ENCODE measurements at places on chromosomes 12 and 14.

GRCh38 chr12:1197264-1198018 lies 206.4 kb downstream of the ERC1 start:
- DNase-seq, result no peak

DNA sequence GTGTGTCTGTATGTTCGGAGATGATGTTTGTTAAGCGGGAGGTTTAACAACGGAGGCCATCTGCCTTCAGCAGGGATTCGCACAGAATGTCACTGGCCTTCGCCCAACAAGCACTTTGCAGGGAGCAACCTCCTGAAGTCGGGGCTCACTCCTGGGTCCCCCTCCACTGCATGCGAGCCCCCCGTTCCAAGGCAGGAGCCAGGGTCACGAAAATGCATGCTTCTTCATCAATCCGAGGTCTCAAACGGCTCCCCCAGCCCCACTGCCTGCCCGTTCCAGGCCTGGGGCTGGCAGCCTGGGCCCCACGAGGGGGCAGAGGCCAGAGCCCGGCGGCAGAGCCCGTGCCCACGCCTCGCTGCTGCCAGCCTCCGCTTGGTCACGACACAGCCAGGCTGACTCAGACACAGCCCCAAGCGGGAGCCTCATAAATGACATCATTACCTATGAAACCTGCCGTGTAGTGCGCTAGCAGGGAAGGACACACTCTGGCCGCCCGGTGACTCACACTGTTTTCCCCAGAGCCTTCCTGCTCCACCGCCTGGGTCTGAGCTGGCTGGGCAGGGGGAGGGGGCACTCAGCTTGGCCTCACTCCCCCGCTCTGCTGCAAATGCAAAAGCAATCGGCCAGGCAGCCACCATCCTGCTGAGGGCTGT lies 169.5 kb upstream of the RTL1 start:
- DNase-seq, result no peak

DNA sequence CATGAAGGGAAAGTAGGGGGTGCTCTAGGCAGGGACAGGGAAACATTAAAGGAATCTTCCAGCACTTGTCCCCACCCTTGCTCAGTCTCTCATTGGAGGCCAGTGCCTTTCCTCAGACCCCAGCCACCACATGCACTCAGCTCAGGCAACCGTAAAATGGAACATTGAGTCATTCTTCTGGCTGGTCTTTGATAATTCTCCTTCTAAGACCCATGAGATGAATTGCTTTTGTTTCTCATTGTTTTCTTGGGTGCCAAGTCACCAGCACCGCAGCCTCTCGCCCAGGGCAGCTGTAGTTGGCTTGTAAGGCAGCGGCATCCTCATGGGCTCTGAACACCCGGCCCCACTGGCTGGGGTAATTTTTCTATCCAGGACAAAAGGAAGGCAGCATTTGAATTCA lies 108.2 kb downstream of the PHETA1 start:
- DNase-seq, result no peak

GRCh38 chr14:77158175-77158881 lies 16.7 kb upstream of the ZDHHC22 start:
- no peak for DNase-seq

DNA sequence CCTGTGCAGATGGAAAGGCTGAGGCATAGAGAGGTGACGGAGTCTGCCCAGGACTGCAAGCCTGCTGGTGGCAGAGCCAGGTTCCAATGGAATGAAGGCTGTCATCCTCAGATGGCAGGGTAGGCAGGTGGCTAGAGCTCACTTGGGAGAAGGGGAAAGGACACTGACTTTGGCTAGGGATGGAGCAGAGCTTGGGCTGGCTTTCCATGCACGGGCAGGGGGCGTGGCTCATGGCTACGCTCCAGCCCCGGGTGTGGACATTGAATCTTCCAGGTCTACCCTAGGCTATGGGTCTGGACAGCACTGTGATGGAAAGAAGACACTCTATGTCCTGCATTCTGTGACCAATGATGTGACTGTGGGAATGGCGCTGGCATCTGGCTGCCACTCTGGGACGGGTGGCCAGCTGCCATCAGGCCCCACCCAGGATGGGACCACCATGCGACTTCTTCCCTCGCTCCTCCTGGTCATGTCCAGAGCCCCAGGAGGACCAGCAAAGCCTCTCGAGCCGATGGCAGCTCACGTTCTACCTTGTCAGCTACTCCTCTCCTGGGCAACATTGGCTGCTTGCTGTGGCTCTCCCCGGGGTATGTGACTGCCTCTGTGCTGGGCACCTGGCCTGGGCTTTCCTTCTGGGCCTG lies 398.7 kb downstream of the TMEM121 start:
- no peak for DNase-seq

DNA sequence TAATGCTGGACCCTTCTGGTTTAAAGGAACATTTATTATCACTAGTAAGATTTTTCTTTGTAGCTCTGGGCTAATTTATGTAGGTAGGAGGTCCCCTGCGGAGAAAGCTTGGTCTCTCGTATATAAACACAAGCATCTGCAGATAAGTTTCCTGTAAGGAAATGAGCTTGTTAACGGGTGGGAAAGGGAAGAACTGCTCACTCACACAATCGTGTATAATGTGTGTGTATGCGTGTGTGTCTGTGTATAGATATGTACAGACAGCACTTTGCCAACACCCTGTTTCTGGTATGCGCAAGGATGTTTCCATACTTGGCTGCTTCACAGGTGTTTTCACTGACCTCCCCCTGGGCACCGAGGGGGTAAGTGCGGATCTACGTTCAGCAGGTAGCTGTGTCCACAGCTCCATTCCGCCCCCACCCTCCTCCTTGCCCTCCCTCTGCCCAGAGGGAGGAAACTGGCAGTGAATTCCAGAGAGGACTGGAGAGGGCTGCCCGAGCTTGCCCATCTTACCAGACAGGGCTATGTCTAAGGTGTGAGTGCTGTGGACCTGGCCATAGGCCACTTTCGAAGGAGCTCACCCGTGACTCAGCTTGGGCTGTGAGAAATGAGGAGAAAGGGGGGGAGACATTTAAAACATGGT lies 65.2 kb downstream of the NINJ2 start:
- no peak for DNase-seq

DNA sequence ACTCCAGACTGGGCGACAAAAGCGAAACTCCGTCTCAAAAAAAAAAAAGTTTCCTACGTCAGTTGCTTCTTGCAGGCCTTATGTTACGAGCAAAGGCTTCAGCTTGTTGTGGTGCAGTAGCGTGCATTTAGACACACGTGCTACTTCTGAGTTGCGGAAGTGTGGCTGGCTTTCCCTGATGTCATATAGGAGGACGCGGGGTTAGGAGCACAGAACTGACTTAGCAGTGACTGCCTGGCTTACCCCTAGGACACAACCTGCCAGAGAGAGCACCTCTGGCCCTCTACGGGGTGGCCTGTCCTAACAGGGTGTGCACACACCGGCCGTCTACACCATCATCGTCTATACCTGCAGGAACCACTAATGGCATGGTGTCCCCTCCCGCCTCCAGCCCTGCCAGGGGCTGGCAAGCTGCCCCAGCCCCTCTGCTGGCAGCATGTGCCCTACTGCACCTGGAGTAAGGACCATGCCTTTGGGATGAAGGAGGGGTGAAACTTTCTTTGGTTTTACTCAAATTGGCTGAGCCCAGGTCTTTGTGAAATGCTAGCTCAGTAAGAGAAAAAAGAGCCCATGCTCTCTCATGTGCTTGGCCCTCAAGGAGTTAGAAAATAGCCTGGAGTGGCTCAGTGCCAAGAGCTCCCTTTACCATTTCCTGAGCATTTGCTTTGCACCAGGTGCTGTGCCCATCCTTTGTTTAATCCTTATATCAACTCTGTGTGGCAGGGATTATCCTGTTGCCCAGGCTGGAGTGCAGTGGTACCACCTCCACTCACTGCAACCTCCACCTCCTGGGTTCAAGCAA lies 1.7 kb upstream of the GPR68 start:
- no peak for DNase-seq

- DNase-seq, result no peak
Observed at GRCh38 chr12:25845415-25845814, 113.1 kb upstream of the RASSF8 start.

DNA sequence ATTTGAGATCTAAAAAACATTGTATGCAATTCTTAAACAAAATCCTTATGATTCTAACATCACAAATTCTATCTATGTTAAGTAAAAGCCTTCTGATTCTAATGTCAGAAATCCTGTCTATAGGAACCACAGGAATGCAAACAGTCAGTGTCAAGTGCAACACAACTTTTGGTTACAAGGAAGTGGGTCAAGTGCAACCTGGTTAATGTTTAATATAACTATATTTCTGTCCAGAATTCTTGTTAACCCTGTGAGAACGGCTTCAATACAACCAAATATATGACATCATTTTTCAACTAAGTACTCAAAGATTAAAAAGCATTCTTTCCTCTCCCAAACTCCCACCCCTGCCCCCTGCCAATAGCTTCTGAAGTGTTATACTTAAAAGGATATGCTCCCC lies 107.9 kb upstream of the PLEKHA5 start:
- no peak for DNase-seq

DNA sequence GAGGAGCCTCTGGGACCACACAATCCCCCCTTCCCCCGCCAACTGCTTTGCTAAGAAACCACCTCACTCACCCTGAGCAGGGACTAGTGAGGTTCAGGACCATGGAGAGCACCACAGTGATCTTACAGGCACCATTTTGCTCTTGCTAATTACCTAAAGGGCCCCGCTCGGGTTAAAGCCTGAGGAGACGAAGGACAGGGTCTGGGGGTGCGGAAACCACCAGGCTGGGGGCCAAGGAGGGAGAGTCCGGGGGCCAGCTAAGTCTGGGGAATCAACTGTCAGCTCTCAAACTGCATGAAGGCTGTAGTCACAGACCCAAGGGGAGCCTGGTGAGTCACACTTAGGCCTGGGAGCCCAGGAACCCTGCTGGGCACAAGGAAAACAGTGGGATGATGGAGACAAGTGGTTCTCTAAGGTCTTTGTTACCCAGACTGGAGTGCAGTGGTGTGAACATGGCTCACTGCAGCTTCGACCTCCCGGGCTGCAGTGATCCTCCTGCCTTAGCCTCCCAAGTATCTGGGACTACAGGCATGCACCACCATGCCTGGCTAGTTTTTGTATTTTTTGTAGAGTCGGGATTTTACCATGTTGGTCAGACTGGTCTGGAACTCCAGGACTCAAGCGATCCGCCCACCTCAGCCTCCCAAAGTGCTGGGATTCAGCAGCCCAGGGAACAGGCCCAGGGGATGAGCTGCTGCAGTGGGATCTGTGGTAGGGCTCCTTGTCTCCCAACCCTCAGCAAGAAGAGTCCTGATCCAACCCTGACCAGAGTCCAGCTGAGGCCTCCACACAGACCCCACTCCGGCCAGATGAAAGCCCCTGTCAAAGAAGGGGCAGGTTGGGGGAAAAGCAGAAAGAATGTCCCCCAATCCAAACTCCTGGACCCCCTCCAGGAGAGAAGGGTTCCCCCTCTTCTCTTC lies 98.8 kb downstream of the CALM1 start:
- peak; percentile 64 for DNase-seq

- DNase-seq, result peak; percentile 40
Observed at GRCh38 chr12:118061011-118061872, at the start of gene WSB2. WSB2 (minus strand) TSS chr12:118061179; CDS start chr12:118061048, 131 bp downstream.

- no peak for DNase-seq
Observed at GRCh38 chr14:96303981-96304380, 48.0 kb downstream of the BDKRB1 start.

DNA sequence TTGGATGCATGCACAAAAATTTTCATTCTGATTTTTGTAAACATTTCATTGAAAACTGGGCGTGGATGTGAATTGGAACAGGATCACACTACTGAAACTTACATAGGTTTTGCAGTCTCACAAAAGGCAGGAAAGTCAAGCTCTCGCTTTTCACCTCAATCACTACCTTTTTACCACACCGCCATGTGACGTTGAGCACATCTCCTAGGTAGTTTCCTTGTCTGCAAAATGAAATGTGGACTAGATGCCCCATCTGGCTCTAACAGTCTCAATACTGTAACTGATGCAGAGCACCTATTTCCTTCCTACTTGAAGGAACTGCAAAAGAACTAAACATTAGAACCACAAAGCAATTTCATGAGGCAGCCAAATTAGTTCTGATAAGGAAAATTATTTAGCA lies 4.4 kb upstream of the YY1 start:
- DNase-seq, result no peak
